ENCODE measurements at places on chromosomes 3 and 15.

DNA sequence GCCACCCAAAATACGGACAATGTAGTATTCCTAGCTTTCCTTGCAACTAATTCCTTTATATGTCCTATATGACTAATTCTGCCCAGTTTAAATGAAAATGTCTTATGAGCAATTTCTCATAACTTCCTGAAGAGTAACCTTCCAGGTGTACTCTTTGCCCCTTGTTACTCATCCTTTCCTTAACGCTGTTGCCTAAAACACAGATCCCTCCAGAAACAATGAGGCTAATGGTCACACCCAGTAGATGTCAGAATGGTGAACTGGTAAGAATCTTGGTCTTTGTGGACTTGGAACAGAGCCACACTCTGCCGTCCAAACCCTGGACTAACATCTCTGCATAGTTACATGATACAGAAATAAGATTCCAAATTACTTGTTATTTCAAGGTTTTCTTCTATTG is 497.9 kb downstream of the IGSF11 start:
- no peak for DNase-seq

DNA sequence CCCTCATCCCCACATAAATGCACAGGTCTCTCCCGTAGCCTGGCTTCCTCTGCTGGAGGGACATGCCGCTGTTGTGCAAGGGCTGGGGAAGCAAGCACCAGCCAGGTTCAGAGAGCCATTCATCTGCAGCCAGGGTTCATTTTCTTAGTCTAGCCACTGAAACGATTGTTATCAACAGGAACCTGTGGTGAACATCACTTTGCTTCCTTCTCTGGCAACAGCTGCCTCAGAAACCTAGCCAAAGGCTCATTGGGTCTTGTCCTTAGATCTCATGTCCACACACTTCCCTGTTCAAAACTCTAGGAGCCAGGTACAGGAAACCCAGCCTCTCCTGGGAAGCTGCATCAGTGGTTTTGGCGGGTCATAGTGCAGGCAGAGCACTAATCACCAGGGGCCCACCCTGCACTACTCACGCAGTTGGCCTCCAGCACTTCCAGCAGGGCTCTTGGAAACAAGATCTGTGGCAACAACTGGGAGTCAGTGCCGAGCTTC is 47.0 kb downstream of the OXNAD1 start:
- DNase-seq = peak; percentile 12

DNA sequence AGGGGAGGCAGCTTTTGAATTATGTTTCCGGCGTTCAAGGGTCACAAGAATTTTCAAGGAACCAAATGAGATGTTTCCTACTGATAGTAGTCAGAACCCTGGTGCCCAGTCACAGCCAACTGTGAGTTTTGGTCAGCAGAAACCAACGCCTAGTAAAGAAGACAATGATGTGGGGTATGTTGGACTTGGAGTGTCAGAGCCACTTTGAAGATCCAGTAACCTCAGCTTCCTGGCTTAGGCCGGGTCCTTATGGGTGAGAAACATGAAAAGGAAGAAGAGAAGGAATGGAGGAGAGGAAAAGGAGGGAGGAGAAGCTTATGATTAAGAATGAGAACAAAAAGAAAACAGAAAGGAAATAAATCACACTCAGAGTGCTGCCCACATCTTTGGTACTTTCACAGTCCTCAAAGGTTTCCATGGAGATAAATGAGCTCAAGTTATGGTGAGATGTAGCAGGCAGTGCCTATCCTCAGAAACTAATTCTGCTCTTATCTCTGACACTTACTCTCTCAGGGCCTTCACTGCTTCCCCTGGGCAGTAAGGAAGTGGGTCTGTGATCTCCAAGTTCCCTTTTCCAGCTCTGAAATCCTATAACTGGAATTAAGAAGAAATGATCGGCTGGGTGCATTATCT is 2.0 kb upstream of the MCF2L2 start:
- DNase-seq = no peak

DNA sequence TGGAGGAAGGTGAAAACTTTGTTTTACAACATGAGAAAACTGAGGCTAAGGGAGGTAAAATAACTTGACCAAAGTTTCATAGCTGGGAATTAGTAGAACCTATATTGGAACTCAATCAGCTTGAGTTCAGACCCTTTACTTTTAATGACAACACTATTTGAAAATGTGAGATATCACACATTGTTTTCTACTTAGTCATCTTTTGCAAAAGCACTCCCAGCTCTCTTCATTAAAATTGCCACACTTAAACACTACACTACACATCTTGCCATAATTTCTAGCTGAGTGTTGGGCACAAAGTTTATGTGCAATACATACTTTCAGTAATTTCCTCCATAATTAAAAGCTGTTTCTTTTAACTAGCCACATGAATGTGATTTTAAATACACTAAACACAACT is 230.4 kb upstream of the DCBLD2 start:
- no peak for DNase-seq

DNA sequence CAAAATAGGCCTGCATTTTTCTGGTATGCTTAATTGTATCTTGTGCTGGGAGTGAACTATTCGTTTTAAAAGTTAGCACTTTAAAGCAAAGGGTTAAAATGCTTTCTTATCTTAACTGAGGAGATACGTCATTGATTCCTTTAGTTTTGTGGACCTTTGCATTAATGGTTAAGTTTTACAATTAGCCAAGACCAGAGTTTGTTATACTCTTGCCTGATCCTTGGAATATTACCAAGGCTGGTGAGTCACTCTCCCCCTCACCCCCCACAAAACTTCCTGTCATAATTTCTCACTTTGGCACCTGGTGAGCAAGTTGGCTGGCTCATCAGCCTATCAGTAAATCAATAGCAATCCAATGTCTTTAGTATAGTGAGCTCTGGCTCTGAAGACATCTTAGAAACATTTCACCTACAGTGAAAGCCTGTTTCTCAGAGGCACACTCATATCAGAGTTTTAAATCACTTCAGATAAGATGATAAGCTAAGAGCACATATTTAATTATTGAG is 26.7 kb downstream of the SLC2A2 start:
- no peak for DNase-seq

DNA sequence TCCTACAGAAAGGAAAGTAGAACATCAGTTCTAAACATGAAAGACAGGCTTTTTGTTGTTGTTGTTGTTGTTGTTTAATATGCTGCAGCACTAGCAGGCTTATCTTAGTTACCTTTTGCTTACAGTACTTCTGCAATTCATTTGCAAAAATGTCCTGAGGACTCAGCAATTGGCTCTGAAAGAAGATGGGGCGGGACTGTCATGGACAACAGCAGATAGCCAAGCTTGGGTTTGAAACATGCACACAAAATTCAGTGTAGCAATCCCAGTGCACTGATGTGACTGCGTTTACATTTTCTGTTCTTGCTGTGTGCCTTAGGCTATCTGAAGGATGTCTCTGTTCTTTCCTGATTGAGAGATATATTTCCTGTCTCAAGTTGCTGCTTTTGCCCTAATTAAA is 9.2 kb downstream of the UNC13C start:
- no peak for DNase-seq

DNA sequence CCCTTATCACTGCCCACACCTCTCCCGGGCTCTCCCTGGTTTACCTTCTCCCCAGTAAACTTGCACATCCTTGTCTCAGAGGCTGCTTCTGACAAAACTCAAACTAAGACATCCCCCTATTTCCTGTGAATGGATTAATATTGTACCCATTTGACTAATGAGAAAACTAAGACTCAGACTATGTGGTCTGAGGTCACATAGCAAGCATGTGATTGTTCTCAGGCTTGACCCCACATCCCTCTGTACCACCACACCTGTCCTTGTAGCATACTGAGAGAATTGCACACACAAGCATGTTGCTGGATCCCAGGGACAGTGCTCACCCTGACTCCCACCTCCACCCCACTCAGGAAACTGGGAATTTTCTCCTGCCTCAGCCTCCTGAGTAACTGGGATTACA is 90.7 kb upstream of the HES1 start:
- DNase-seq = no peak
